ENCODE measurements at places on chromosomes 4 and X.

DNA sequence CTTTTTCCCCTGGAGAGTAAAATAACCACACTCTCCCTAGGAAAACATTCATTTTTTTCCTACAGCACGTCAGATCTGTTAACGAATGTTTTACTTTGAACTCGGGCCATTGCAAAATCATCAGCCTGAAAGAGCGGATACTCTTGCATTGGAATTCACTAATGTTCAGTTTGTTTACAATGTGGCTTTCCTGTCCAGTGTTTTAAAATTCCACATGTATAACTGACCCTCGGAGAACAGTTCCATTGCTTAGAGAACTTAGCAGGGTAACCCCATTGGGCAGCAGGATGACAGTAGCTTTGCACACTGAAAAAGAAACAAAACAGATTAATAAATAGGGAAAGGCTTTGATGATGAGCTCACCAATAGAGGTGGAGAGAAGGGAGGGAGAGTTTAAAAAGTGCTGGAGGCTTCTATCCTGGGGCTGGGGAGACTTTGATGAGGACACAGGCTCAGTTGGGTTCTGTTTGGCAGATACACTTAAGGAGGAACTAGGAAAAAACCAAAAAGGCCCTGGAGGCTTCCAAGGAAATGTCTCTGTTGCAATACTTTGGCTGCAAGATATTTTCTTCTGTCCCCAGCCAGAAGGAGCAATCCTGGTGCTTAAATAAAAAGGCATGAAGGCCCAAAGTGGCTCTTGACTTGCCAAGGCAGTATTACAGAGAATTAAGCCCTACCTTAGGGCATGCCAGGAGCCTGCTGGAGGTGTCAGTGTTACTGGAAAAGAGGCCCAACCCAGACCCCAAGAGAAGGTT is 143.1 kb downstream of the ARSF start:
- no peak for DNase-seq

DNA sequence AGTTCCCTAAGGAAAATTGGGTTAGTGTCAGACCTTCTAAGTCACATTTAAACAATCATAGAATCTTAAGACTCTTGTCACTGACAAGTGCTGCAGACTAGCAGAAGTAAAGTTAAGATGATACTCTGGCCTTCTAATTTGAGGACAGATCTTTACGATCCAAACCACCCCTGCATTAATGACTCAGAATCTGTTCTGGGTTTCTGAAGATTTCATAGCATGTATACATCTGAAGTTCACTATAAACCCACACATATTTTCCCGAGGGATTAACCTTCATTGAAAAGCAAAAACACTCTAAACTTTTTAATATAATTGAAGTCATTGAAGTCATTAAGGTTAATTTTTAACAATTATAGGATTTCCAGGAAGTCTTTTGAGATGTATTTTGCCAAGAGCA is 674.3 kb downstream of the IQCM start:
- no peak for DNase-seq

DNA sequence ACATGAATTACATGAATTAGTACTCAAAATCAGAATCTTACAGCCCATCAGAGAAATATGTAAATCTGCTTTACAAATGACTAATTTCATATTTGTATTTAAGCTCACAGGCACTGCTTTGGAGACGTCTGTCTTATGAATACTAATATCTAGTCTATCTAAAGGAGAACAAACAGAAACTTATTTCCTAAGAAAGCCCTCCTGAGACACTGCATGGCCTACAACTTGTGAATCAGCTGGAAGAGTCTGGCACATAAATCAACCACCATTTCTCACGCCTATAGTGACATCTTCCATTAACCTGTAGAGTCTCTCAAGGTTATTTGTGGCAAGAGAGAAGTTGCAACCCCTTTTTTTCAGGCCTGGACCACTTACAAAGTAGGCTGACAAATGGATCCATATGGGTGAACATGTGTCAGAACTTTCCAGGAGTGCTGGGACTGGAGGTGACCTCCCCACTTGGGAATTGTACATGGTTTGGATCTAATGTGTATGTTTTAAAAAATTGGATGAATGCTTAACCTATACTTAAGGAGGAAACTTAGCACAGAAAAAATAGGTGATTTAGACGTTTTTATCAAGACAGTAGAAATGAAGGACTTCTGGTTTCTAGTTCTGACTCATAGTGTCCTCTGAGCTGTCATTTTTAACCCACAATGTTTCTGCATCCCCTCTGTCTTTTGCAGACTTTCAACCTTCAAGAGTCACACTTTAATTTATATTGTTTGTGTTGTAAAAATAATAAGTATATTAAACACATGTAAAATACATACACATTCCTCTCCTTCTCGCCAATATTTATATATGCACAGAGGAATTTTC is 83.2 kb upstream of the ARHGAP24 start:
- no peak for DNase-seq

DNA sequence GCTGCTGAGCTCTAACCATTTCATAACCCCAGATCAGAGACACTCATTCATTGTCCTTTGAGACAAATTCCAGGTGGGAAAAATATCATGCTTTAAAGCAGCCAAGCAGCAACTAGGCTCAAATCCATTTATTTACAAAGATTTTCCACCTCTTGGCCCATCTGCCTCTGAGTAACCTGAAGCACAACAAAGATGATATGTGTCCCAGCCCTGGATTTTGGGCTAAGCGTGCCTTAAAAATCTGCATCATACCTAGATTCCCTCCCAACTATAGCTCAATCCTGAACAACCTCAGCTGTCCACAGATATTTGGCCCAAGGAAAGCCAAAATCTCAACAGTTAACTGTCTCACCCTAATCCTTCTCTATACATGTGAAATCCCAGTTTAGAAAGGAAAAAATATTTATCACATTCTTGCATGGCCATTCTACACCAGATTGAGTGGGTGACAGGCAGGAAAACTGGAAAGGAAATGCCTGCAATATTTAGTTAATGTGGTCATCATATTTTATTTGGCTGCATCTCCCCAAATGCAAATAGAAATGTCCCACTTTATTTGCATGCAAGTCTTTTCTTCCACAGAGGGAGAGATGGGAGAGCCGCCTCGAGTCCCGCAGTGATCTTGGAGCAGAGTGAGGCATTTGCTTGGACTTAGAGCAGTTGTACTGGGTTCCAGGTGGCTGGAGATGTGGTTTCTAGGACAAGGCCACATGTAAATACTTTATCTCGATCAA is 146.4 kb upstream of the EOLA2 start:
- no peak for DNase-seq

DNA sequence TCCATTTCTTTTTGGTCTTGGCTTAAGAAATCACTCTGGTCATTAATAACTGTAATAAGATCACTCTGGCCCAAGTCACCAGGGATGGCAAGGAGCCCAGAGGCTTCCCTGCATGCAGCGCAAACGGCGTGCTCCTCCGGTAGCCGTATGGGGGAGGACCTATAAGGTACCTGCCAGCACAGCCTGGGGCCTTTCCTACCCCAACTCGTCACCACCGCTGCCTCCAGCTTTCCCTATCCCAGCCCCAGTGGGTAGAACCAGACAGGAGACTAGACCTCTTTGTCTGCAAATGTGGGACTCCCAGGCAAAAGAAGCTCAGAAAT is 25.9 kb downstream of the HAND2 start:
- DNase-seq = no peak

DNA sequence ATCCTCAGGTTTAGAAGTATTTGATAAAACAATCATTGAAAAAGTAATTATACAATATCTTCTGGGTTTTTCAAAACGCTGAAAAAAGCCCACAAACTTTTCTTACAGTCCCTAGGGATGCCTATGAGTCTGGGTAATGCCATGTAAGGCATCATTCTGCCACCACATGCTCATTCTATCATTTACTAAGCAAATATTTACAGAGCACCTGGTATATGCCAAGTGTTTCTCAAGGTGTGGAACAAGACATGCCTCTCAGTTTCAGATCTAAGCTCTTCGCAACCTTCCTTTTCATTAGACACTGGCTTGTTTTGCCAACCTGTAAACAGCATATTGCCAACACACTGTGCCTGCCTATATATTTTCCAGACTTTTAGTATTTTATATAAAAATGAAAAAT is 17.7 kb downstream of the MID1 start:
- no peak for DNase-seq

GRCh38 chr4:141210168-141210567 is 10.5 kb upstream of the ZNF330 start:
- DNase-seq = no peak

DNA sequence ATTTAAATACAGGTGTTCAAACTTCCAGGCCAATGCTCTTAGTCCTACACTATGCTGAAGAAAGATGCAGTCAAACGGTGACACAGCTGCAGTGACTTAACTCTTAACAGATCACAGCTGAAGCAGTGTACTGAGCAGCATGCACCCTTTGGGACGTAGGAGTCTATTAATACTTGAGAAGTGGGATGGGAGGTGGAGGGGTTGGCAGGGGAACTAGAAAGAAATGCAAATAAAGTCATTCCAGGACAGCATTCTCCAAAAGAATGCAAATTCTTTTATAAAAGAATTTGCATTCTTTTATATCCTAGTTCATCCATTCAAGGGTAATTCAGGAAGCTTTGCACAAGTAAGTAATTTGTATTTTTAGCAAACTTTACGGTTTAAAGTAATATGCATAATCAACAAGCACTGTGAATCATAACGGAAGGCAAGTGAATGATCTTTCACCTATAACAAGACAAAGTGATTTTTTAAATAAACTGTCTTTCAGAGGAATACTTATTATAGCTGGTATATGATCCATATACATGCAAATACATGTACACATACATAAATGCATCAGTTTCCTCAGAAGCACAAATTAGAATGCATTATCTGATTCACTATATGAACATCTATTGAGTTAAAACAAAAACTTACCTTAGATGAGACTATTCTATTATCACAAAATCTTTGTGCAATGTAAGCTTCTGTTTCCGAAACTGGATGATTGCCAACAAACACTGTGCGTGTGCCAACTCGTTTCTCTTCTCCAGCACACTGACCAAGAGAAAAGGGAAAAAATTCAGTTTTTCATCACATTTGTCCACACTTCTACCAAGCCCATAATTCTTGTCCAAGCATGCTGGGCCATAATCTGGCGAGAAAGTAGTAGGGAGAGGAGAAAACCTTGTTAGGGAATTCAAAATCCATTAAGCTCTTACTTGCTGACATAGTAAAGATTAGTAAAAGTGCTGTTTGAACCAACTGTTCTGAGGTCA is 106.5 kb downstream of the ATP11C start:
- no peak for DNase-seq

- no peak for DNase-seq
These were observed 116.2 kb downstream of the AFAP1 start for GRCh38 chr4:7823416-7823824.

- DNase-seq = no peak
These were observed 243.9 kb upstream of the FAT4 start for GRCh38 chr4:125070861-125071260.

DNA sequence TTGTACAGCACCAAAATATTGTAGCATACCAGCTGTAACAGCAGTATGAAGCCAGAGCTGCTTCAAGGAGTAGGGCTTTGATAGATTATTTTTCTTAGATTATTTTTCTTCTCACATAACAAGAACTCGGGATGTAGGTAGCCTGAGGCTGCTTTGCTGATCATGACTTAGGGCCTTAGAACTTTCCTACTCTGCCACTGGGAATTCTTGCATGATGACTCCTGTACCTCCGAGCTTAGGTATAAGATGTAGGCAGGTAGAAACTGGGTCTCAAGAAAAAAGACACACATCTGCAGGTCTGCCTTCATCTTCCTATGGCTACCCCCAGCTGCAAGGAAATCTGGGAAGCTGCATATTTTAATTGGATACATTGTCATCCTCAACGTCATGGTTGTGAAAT is 115.9 kb upstream of the PNPLA4 start:
- DNase-seq = no peak

DNA sequence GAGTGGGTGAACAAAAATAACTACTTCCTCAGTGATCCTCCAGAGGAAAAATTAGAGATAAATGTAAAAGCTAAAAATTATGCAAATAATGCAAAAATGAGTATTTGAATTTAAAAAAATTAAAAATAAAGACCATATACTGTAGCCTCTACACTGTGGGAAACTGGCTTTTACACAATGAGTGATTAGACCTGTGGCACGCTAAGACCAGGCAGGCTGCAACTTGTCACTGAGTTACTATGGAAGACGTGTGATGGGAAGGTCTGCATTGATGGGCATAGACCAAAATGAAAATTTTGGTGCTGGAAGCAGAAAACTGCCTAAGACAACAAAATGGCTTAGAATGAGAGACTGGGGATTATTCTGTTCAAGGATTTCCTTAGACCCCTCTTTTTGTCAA is 30.2 kb downstream of the BTC start:
- DNase-seq = no peak

DNA sequence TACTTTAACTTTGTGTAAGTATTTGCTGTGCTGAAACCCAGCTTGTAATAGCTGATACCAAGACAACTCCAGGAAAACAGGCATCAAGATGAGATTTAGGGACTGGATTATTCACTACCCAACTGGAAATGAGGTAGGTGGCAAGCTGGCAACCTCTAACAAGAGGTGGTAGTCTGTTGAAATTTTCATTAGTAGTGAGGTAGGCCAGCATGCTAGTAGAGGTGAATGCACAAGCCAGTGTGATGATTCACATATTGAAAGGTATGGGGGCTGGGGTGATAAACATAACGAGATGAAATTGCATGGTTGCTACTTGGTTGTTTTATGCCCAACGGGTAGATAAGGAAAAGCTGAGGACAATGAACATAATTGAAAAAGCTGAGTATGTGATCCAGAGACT is 8.5 kb upstream of the TMPRSS11D start:
- no peak for DNase-seq

DNA sequence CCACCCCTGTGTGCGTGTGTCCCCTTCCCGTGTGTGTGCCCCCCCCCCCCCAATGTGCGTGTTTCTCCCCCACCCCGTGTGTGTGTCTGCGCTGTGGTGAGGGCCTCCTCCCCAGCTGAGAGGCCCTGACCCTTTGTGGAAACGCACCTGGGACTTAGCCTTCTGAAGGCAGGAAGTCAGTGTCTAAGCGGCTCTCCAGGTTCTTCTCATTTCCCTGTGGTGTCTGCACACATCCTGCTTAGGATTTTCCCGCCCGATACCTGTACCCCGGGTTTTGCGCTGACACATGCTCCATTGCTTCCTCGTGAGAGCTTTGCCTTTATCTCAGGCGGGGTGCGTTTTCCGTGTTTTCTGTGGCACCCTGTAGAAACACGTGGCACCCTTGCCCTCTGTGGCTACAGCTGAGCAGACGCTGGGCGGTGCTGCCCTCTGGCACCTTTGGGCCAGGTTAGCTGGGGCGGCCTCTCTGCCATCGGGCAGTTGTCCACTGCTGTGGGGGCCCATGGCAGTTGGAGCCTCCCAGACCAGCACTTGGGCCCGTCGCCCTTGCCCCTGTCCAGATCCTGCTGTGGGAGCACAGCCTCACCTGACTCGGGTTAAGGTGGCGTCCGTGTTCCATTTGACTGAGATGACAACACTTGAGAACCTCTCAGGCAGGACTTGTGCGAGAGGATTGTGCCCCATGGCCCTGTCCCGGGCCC is 26.3 kb downstream of the MAEA start:
- no peak for DNase-seq

DNA sequence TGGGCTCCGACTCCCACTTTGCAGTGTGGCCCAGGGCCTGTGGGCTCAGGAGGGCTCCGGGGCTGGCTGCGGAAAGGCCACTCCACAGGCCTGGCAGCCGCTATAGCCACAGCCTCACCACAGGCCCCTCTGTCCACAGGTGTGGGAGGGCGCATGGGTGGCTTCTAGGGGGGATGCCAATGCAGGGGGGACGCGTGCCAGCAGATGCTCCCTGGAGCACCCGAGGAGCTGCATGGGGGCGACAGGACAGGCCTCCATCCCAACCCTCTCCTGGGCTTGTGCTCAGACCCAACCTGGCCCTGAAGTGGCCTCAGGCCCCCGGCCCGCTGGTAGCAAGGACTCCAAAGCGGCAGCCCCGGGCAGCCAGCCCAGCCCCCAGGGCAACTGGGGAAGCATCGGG is 8.0 kb downstream of the BGN start:
- DNase-seq = no peak

Measured in stimulated activated CD8-positive, alpha-beta memory T cell treated with anti-CD3 and anti-CD28 coated beads, Interleukin-7, amount 100 ng/mL, for 1 hour (primary cell).